ENCODE measurements at places on chromosomes 5 and 9. TPM values are rescaled to one million over a fixed set of nuclear protein-coding genes. Genes with fewer than 3 reads are reported as not detected.

Gene RMI1
- 6.8 TPM for total RNA-seq

Gene TGFBI
- total RNA-seq = 176 TPM

DNA sequence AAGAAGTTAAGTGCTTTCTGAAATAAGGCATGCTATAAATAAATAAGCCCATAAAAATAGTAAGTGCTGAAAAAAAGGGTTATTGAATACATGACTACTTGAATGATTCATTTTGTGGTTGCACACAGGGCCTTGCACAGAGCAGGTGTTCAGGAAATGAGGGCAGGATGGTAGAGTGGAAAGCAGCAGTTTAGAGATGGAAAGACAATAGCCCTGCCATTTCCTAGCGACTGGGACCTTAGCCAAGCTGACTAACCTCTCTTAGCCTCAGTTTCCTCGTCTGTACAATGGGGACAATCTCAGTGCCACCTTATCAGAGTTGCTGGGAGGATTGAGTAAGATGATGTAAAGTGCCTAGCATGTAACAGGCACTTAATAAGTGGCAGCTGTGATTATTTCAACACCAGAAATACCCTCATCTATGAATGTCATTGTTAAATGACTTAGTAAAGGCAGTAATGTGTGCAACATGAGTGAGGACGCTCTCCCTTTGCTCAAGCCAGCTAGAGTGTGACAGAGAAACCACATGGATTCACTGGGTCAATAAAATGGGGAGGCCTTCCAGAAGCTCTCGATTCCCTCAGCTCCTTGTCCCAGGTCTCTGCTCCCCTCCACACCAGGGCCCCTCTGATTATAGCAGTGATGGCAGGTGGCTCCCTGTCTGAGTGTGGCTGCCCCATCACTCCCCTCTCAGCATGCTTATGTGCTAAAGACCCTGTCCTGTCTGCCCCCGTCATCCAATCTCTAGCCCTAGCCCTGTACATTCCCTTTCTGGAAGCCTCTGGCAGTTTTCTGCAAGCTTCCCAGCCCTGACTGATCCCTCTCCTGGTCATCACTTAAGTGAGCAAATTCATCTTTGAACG lies 16.0 kb upstream of the PHF19 start:
- DNase-seq = no peak

- no peak for DNase-seq
Measured at GRCh38 chr5:171462928-171463861, 43.7 kb downstream of the FGF18 start.

GRCh38 chr5:1817261-1818043 lies 16.2 kb downstream of the NDUFS6 start:
- DNase-seq = no peak

DNA sequence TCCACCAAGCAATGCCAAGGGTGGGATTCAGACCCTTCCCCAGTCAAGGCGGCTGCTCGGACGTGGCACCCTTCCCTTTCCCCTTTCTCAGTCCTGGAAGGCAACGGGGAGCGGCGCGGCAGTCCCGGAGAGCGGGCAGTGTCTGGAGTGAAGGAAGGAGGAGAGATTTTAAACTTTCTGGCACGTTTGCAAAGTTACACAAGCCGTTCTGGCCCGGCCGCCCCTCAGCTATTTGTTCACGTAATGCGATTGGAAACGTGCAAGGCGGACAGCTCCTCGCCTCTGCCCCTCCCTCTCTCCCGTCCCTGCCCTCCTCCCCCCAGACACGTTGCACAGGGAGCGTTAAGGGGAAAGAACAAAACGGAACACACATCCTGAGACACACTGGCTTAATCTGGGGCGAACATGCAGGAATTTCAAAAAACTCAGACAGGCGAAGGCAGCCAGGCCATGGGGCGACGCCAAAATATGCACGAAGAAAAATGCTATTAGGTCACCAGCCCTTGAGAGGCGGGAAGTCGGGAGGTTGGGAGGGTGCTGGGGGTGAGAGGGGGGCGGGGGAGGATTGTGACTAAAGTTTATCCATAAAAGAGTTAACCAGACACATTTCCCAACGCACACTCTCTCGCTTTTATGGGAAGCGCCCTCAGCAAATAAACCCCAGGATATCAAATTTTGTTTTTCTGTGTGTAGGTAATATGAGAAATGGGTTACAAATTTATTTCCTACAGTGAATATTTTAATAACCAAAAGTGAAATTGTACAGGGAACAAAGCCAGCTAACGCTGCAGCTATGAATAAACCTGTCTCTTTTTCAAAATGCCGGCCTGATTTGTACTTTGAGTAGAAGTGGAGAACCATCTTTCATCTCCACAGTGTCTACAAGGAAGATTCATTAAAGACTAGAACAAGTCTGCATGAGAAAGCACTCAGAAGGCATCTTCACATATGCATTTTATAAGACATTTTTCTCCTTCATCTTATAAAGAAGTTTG lies at the start of gene LOX:
LOX (minus strand) TSS at position 144 of the 995 bp plus-strand sequence. CDS start 274 bp downstream, outside the sequence.
- peak; percentile 54 for DNase-seq

GRCh38 chr9:136773386-136774044 lies 9.2 kb upstream of the LCN15 start:
- no peak for DNase-seq

Measured in adrenal gland (tissue), 19 donors.